ENCODE measurements at places on chromosomes 5 and 9. TPM values are rescaled to one million over a fixed set of nuclear protein-coding genes. Genes with fewer than 3 reads are reported as not detected.

The HMCN2 gene
- 14.8 TPM for total RNA-seq

GRCh38 chr9:112007575-112008240 lies 111.1 kb downstream of the UGCG start:
- DNase-seq, result no peak
- H3K4me1 ChIP-seq, result no peaks in the 10 kb centered on the region
- H3K27ac ChIP-seq, result no peak overlapping the region
- H3K4me3 ChIP-seq, result no peak overlapping the region
- no peaks in the 10 kb centered on the region for H3K27me3 ChIP-seq

The ECM2 gene
- total RNA-seq, result 54.6 TPM

GRCh38 chr5:122408592-122409224 lies 96.7 kb downstream of the SNCAIP start:
- no peaks in the 10 kb centered on the region for H3K27me3 ChIP-seq
- no peak for DNase-seq
- no peaks in the 10 kb centered on the region for H3K4me1 ChIP-seq
- no peak overlapping the region for H3K4me3 ChIP-seq

DNA sequence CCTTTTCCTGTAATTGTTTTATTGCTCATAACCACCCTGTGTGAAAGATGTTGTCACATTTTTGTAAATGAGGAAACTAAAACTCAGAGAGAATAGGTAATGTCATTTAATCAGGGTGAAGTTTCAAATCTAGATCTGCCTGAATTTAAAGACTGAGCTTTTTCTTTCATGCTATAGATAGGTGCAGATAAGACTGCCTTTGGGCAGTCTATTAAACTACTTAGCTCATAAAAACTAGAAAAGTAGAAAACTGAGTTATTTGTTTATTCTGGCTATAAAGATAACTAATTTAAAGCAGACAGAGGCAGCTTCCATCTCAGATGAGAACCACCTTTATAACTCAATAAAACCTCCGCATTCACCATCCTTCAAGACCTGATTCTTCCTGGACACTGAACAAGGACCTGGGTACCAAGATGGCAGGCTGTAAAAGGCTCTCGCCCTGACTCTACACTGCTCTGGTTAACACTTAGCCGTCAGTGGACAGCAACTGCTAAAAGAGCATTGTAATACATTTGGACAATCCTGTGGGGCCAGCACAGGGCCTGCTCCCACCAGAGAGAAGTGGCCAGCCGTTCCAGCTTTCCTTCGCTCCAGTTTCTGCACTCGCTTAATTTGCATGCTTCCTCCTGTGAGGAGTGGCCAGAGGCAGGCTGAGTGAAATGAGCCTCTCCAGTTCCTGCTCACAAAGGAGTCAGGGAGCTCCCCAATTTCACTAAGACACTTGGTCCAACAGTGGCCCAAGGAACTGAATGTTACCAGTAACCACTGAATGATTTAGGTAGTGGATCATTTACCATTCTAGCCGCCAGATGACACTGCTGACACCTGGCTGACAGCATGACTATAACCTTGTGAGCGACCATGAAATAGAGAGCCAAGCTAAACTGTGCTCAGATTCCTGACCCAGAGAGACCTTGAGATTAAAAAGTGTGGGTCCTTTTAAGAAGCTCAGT lies 566.4 kb downstream of the EFNA5 start:
- H3K27ac ChIP-seq, result no peak overlapping the region
- DNase-seq, result no peak
- no peaks in the 10 kb centered on the region for H3K36me3 ChIP-seq
- H3K4me1 ChIP-seq, result peaks cover 5% of the 10 kb centered on the region
- no peaks in the 10 kb centered on the region for H3K27me3 ChIP-seq
- H3K4me3 ChIP-seq, result no peak overlapping the region

GRCh38 chr5:143449772-143450171 lies 46.3 kb upstream of the NR3C1 start:
- DNase-seq, result no peak
- H3K4me1 ChIP-seq, result no peaks in the 10 kb centered on the region
- H3K4me3 ChIP-seq, result no peak overlapping the region
- H3K27me3 ChIP-seq, result no peaks in the 10 kb centered on the region

DNA sequence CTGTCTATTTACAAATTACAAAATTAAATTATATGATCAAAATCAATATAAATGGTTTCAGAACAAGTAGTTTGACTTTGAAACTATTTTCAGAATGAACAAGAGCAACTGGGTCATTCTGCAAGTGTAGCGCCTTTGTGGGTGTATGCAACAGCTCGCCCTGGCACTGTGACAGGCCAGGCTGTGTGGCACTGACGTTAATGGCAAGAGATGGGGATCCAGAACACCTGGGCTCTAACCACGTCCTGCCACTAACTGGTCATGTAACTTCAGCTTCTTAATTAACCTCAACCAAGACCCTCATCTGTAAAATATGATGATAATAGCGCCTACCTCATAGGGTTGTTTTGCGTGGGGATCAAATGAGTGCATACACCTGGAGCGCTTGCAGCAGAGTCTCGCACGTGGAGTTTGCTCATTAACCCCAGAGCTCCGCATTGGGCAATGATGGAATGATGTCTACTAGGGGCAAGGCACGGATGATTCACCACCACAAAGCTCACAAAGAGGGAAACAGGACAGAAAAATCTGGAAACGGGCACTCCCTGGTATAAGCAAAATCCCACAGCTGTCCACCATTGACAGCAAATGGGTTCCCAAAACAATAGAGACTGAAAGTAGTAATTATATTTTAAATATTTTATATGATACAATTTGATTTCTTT lies 639.4 kb downstream of the SEMA5A start:
- no peaks in the 10 kb centered on the region for H3K36me3 ChIP-seq
- no peak for DNase-seq
- no peaks in the 10 kb centered on the region for H3K27me3 ChIP-seq
- no peak overlapping the region for H3K4me3 ChIP-seq

GRCh38 chr9:135277219-135278201 lies 190.0 kb downstream of the OLFM1 start:
- H3K4me3 ChIP-seq, result no peak overlapping the region
- no peaks in the 10 kb centered on the region for H3K4me1 ChIP-seq
- no peak overlapping the region for H3K27ac ChIP-seq
- no peaks in the 10 kb centered on the region for H3K36me3 ChIP-seq
- H3K27me3 ChIP-seq, result no peaks in the 10 kb centered on the region
- DNase-seq, result no peak

- no peak for DNase-seq
- no peak overlapping the region for H3K4me3 ChIP-seq
- no peaks in the 10 kb centered on the region for H3K27me3 ChIP-seq
Measured at GRCh38 chr9:111096051-111096450, 57.8 kb upstream of the LPAR1 start.

The KIF4B gene
- 0.09 TPM for total RNA-seq

GRCh38 chr5:159463590-159464321 lies 133.5 kb upstream of the IL12B start:
- no peak overlapping the region for H3K4me3 ChIP-seq
- no peak for DNase-seq
- no peaks in the 10 kb centered on the region for H3K4me1 ChIP-seq
- no peaks in the 10 kb centered on the region for H3K27me3 ChIP-seq
- H3K27ac ChIP-seq, result no peak overlapping the region

GRCh38 chr5:59366784-59367183 lies 526.7 kb downstream of the PDE4D start:
- H3K4me3 ChIP-seq, result no peak overlapping the region
- H3K36me3 ChIP-seq, result no peaks in the 10 kb centered on the region

The IL31RA gene
- total RNA-seq, result 3.7 TPM

The PLPP7 gene
- 9.5 TPM for total RNA-seq

- H3K27me3 ChIP-seq, result no peaks in the 10 kb centered on the region
- H3K27ac ChIP-seq, result no peak overlapping the region
- no peak for DNase-seq
- no peaks in the 10 kb centered on the region for H3K4me1 ChIP-seq
- no peak overlapping the region for H3K4me3 ChIP-seq
Measured at GRCh38 chr9:96289392-96289791, 12.6 kb downstream of the HSD17B3 start.
